ENCODE measurements at places on chromosomes 16 and 17. TPM values are rescaled to one million over a fixed set of nuclear protein-coding genes. Genes with fewer than 3 reads are reported as not detected.

Gene MT3
- 4.2 TPM for total RNA-seq

Gene MRPS7
- total RNA-seq = 82.8 TPM

GRCh38 chr16:53995378-53995777 lies 291.2 kb downstream of the IRX3 start:
- DNase-seq = no peak

DNA sequence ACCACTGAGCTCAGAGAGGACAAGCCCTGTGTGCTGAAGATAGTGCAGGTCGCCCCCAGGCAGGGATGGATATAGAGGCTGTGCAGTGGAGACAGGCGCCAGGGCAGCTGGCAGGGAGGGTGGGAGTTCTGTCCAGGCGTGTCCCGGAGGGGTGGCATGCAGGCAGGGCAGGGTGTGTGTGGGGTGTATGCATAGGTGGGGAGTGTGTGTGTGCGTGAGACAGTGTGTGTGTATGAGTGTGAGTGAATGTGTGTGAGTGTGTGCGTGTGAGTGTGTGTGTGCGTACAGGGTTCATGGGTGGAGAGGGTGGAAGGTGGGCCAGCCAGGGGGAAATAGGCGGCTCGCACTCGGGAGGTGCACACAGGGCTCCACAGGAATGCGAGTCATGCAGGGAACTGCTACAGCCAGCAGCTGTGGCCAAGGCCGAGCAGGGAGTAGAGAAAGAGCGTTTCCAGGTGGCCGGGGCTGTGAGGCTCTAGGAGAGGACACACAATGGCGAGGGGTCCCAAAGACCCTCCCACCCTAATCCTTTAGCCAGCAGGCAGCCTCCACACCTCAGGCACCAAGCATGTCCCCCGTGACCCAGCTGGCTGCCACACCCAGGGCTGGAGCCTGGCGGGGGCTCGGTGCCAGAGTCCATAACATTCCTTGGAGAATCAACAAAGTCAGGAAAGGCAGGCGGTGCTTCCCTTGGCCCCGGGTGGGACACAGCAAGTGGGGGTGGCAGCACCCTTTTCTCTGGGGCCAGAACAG lies 4.6 kb downstream of the PLCD3 start:
- DNase-seq = no peak
